AML-193 (cell line): ENCODE measurements at places on chromosomes 12 and 14.

- DNase-seq, result no peak
Measured at GRCh38 chr12:124686370-124687173, 119.2 kb upstream of the NCOR2 start.

DNA sequence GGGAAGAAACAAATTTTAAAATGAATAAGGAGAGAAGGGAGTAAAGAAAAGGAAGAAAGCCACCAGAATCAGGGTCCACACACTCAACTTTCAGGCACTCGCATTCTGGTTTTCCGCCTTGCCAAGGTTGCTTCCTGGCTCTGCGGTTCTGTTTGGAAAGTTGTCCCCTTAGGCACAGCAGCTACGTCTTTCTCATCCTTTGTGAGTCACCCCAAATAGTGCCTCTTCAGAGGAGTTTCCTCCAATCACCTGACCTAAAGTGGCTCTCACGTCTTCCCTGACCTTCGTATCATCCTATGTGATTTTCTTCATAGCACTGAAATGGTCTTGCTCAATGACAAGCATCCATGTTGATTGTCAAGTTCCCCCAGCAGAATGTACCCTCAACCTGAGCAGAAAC is 99.5 kb upstream of the TMCC3 start:
- DNase-seq, result no peak

GRCh38 chr14:34794941-34795340 is 80.2 kb downstream of the BAZ1A start:
- DNase-seq, result no peak

- no peak for DNase-seq
Measured at GRCh38 chr12:90280564-90281058, 572.0 kb upstream of the ATP2B1 start.

- DNase-seq, result peak; percentile 35
Measured at GRCh38 chr12:2064071-2064507, 11.3 kb downstream of the CACNA1C start.

- DNase-seq, result no peak
Measured at GRCh38 chr12:127052511-127053232, 1214.3 kb upstream of the TMEM132C start.

GRCh38 chr14:104297721-104298401 is 159.5 kb downstream of the KIF26A start:
- no peak for DNase-seq

DNA sequence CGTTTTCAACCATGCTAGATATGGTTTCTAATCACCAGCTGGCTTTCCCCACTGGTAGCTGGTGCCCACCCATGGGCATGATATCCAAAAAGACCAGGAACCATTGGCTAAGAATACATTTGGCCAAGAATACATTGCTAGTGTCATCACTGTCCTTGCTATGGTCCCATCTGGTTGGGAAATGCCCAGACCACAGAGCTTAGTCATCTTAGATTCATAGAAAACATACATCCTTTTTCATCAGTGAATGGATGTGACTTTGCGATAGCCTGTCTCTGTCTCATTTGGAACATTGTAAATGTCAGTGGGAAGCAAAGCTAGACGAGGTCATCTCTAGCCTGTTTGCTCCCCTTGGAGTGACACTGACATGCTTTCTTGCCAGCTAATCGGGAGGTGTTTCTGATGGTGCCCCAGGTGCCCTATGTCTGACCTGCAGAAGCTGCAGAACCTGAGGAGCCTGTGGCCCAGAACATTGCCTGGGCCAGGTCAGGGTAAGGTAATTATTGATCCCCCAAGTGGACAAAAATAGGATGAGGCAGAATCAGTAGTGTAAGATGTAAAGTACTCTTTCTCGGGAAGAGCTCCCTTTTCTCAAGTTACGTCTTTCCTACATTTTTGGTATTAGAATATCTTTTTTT is 194.8 kb downstream of the SLC41A2 start:
- DNase-seq, result peak; percentile 80

- DNase-seq, result no peak
Measured at GRCh38 chr14:22821193-22822015, 6.2 kb upstream of the SLC7A7 start.

- DNase-seq, result no peak
Measured at GRCh38 chr14:102058146-102058545, 28.7 kb downstream of the HSP90AA1 start.

DNA sequence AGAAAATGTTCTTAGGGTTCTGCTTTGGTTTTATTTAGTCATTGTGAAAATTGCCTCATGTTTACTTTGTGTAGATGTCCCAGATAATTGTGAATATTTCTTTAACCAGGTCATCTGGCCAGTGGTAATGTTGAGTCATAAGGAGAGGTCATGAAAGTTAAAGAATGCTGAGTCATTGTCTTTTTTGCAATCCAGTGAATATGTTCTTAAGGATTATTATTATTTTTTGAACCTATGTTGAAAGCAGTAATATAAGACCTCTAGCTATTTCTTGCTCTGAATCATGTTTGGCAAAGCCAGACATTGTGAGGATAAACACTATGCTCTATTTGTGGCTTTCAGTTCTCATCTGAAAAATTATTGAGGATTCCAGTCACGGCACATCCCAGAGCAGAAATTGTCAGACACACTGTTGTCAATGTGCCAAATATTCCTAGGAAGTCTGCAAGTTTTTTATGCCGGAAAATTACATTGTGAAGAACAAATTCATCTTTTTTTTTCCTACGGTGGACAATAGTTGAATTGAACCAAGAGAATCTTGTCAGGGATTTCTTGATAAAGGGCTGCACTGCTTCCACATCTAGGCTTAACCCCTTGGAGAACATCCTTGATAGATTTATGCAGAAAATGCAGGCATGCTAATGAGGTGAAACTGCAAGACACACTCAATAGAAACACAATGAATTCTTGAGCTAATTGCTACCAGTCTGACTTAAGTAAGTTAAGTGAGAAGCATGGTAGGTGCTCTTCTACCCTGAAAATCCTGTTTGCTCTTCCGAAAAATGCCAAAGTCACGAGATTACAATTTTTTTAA is 369.6 kb downstream of the ATP23 start:
- no peak for DNase-seq

GRCh38 chr14:93108105-93108504 is 7.6 kb downstream of the ITPK1 start:
- no peak for DNase-seq

GRCh38 chr12:116159175-116159574 is 118.3 kb downstream of the MED13L start:
- DNase-seq, result no peak

GRCh38 chr12:75856235-75856634 is 175.3 kb downstream of the PHLDA1 start:
- no peak for DNase-seq

- DNase-seq, result no peak
Measured at GRCh38 chr12:115419145-115419646, 735.2 kb upstream of the TBX3 start.

DNA sequence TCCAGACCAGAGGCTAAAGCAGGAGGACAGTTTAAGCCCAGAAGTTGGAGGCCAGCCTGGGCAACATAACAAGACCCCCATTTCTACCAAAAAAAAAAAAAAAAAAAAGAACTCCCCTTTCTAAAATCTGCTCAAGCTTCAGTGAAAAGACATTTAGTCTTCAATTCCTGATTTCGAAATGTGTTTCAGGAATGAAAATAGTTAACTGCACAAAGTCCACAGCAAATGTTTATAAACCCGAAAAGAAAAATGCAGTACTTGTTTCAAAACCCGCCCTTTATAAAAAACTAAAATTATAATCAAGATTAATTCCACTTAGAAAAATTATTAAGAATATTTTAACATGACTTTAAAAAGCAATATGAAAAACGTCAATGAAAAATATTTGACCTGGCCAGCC is 12.1 kb downstream of the ATXN2 start:
- DNase-seq, result no peak

- DNase-seq, result no peak
Measured at GRCh38 chr12:14525964-14526363, 41.7 kb downstream of the PLBD1 start.
